ENCODE measurements at places on chromosomes 11 and 22.

GRCh38 chr22:48937032-48937639 lies 890.5 kb downstream of the BRD1 start:
- DNase-seq, result no peak

- no peak for DNase-seq
Measured at GRCh38 chr11:109728056-109728455, 306.1 kb downstream of the C11orf87 start.

DNA sequence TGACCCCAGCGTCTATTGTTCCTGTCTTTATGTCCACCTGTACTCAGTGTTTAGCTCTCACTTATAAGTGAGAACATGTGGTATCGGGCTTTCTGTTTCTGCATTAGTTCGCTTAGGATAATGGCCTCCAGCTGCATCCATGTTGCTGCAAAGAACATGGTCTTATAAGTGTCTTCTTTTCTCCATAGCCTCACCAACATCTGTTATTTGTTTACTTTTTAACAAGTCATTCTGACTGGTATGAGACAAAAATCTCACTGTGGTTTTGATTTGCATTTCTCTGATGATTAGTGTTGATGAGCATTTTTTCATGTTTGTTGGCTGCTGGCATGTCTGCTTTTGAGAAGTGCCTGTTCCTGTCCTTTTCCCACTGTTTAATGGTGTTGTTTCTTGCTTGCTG lies 21.7 kb upstream of the SLN start:
- no peak for DNase-seq

DNA sequence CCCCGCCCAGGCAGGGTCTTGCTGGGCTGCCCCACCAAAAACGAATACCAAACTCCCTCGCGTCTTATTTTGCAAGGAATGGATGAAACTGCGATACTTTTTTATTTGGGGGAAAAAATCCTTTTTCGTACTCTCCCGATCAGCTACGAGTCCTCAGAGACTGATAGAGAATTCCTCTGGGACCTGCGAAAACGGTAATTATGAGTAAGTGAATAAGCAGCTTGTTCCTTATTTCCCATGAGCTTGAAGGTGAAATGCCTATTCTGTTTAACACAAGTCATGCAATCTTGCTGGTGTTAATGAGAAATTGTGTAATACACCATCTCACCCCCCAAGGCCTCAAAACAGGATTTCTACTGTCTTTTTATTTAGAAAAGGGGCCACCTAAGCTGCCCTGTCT lies 5.5 kb downstream of the GRK3 start:
- no peak for DNase-seq

GRCh38 chr11:67644472-67645418 lies 5.2 kb upstream of the TBX10 start:
- no peak for DNase-seq

DNA sequence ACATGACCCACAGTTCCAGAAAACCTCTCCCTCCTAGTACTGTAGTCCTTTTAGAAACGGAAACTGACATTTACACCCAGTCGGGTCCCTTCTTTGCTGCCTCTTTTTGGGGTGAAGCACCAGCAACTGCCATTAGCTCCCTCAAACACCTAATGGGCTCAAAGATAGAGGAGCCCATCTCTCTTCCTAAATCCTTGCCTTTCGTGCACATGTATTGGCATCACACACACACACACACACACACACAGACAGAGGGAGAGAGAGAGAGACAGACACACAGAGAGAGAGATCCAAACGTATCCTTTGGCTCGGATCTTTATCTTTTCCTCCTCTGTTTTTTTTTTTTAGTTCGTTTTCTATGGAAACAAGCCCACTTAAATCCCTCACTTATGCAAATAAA lies 716 bp downstream of the GRM5 start:
- no peak for DNase-seq

- peak; percentile 37 for DNase-seq
Measured at GRCh38 chr11:64868904-64869570, 9.4 kb downstream of the EHD1 start.

GRCh38 chr11:32312206-32312817 lies 123.0 kb downstream of the WT1 start:
- DNase-seq, result no peak

GRCh38 chr22:33829546-33830280 lies 90.6 kb downstream of the LARGE1 start:
- DNase-seq, result no peak

DNA sequence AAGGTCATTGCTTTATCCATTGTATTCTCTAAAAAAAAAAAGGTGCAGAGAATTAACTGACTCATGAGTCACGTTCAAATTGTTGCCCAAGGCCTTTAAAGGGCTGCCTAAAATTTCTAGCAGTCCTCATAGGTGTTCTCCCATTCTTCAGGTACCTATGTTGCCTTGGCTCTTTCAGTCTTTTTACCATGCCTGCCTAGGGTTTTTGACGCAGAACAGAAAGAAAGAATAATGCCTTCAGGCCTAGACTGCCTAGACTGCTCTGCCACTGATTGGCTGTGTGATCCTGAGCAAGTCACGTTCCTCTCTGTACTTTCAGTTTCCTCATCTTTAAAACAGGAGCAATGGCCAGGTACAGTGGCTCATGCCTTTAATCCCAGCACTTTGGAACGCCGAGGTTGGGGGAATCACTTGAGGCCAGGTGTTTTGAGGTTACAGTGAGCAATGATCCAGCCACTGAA lies 21.5 kb downstream of the CTSC start:
- DNase-seq, result no peak

- peak; percentile 80 for DNase-seq
Measured at GRCh38 chr11:104856607-104857006, 41.7 kb downstream of the CASP12 start.

- no peak for DNase-seq
Measured at GRCh38 chr22:18059473-18059872, 18.3 kb upstream of the PEX26 start.

DNA sequence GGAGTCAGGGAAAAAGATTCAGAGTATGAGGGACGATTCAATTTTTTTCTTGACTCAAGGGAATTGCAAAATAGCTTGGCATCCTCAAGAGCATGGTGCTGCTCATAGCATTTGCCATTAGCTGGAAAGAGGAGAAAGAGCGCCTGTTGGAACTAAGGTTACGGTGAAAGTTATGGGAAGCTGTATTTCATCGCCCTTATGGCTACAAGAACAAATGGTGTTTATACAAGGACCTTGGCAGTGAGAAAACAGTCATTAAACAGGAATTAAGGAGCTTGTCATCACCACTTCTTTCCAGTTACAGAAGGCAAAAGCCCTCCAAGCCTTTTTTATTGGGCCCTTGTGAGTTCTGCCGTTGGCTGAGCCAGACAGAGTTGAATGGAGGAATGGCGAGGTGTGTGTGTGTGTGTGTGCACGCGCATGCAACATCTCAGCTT lies 74.2 kb downstream of the ALX4 start:
- DNase-seq, result no peak

- no peak for DNase-seq
Measured at GRCh38 chr22:35866651-35867050, 149.0 kb downstream of the APOL5 start.

DNA sequence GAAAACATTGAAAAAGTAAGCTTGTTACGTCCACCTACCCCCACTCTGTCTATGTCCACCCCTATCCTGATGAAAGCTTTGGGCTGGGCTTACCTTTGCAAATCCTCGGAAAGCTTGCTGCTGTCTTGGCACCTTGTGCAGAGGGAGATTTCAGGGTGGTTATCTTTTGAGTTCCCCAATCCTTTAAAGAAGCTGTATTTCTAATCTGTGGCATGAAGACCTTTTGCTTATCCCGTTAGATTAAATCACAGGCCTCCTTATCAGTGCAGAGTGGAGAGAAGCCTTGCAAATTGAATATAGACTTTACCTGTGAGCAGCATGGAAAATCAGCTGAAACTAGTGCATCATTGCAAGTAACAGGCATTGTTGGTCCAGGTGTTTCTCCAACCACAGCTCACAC lies 580.6 kb upstream of the ANO5 start:
- no peak for DNase-seq

DNA sequence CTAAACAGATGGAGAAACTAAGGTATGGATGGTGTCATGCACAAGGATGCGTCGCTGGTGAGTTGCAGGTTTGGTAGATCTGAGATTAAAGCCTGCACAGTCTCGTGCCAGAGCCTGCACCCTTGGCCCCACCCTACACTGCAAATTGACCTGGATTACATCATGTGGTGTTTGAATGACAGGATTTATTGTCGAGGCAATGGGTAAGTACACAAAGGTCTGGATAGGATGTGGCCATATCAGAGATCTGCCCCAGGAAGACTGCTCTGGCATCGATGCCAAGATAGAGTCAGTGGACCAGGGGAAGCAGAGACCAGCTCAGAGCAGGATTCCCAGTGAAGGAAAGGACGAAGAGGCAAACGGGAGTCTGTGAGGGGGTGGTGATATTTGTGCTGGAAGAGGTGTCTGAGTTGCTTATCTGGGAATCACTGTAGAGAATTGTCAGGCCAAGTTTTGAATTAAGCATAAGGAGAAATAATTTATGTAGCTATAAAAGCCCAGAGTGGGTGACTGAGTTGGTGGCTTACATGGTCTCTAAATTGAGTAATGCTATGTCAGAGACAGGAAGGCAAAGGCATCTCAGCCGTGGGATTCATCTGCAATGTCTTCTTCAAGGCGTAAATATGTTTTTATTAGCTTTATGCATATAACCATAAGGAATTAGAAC lies 499.6 kb upstream of the B3GAT1 start:
- DNase-seq, result no peak

DNA sequence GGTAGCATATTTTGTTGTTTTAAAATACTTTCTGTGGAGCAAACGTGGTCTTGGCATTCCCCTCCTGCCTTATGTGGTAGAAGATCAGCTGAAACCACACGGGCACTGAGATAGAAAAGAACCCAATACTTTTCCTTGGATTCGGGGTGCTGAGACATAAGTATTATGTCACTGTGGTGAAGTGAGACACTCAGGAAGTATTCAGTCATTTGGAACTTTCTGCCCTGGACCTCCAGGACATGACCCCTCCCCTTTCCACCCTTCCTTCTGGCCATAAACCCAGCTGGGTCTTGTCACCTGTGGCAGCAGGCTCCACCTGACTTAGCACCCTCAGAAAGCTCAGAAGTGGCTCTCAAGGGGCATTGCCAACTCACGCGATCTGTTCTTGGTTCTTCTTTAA lies 123.4 kb downstream of the SWAP70 start:
- no peak for DNase-seq

DNA sequence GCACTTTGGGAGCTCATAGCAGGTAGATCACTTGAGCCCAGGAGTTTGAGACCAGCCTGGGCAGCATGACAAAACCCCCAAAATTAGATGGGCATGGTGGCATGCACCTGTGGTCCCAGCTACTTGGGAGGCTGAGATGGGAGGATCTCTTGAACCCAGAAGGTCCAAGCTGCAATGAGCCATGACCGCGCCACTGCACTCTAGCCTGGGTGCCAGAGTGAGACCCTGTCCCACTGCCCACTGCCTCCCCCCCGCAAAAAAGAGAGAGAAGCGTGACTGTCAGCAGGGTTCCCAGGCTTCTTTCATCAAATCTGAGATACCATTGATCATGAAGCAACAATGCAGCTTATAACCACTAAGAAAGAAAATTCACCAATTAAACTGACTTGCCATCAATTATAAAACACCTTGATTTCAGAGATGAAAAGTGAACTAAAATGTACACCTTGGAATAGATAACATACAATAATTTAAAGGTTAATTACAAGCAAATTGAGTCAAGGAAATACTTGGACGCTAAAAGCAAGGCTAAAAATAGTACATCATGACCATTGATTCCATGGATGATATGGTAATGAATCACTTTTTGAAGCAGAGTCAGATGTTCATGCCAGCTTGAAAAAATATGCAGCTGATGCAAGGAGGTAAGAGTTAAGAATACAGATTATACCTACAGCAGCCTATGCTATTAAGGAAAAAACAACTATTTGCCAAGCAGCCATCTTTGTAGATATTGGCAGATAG lies 90.8 kb upstream of the ALKBH3 start:
- no peak for DNase-seq

GRCh38 chr11:61194169-61194671 lies 9.1 kb upstream of the PGA3 start:
- DNase-seq, result no peak

- no peak for DNase-seq
Measured at GRCh38 chr22:35070451-35071093, 4.6 kb downstream of the ISX start.

GRCh38 chr22:29531419-29531818 lies 22.1 kb downstream of the THOC5 start:
- DNase-seq, result no peak

GRCh38 chr22:46140989-46141928 lies 9.1 kb upstream of the PPARA start:
- DNase-seq, result no peak

GRCh38 chr22:30790366-30790765 lies 95.7 kb downstream of the OSBP2 start:
- no peak for DNase-seq

- DNase-seq, result no peak
Measured at GRCh38 chr11:39807904-39808303, 1651.5 kb downstream of the LRRC4C start.

DNA sequence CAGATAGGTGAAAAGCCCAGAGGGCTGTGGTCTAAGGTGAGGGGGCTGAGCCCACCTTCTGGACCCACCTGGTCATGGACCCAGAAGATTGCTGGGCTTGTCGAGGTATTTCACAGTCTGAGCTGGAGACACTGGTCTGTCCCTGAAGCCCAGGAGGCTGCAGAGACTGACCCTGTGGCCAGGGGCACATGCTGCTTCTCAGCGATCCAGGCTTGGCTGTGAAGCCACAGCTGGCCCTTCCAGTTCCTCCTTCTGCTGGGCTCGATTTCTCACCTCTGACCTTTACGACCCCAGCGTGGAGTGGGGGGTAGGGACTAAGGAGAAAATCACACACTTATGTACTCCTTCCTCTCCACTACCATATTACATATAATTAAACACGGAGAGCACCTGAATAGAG lies 88.5 kb downstream of the NECTIN1 start:
- peak; percentile 58 for DNase-seq

DNA sequence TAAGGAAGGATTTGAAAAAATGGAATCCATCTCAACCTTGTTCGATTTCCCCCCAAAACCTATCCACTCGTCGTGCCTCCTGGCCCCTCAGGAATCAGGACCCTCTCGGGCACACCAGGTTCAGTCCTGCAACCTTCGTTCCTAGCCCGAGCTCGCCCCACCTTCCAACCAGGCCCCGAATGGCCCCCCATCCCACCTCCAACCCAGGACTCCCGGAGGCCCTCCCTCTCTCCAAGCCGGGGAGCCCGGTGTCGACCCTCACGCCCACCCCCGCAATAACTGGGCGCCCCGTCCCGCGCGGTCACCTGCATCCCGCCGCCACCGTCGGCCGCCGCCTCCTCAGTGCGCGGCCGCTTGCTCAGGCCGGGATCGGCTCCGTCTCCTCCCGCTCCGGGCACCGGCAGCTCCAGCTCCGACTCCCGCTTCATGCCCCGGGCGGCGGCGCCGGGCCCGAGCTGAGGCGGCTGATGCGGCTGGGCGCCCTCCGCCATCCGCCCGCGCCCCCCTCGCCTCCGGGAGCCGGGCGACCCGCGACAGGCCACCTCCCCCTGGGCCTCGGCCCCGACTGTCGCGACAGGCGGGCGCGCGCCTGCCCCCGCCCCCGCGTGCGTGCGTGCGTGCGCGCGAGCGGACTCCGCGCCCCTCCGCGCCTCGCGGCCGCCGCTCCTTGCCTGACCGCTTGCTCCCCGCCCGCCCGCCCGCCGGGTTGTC lies 534 bp downstream of the RBFOX2 start:
- DNase-seq, result no peak

GRCh38 chr22:39932918-39933649 lies 27.1 kb upstream of the TMA7B start:
- DNase-seq, result peak; percentile 49
